CD8-positive, alpha-beta memory T cell (primary cell): ENCODE measurements at places on chromosomes 13 and 19.

DNA sequence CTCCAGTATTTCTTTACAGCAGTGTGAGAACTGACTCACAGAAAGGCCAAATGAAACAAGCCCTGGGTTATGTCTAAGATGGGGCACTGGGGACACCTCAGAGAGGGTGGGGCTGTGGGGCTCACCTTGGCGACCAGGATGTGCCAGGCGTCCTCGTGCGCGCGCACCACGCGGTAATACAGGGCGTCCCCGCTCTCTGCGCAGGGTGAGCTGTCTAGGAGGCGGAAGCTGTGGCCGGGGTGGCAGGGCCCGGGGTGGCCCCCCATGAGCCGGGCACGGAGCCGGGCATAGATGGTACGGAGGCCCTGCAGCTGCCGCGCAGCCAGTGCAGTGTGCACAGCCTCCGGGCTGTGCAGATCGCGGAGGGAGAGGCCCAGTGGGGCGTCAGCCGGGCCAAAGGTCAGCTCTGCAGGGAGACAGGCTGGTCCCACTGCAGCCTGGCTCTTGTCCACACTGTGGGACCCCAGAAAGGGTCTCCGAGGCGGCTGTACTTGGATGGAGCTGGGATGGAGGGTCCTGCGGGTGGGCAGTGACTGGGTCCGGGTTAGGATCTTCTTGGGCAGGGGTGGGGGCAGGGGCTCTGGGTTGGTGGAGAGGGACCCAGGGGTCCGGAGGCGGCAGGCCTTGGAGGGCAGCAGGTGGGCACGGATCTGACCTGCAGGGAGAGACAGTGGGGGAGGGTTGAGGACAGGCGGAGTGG, 3.4 kb downstream of the PEAK3 start:
- H3K4me3 ChIP-seq: no peak overlapping the region
- H3K4me1 ChIP-seq: peaks cover 27% of the 10 kb centered on the region
- H3K27ac ChIP-seq: no peak overlapping the region
- H3K36me3 ChIP-seq: no peaks in the 10 kb centered on the region
- DNase-seq: no peak

- no peak overlapping the region for H3K27ac ChIP-seq
- no peak overlapping the region for H3K4me3 ChIP-seq
- no peaks in the 10 kb centered on the region for H3K36me3 ChIP-seq
- no peaks in the 10 kb centered on the region for H3K27me3 ChIP-seq
These were observed 223.9 kb upstream of the TRPC4 start for GRCh38 chr13:38093425-38093824.

- no peaks in the 10 kb centered on the region for H3K27me3 ChIP-seq
- H3K36me3 ChIP-seq: peaks cover 41% of the 10 kb centered on the region
- DNase-seq: no peak
- no peak overlapping the region for H3K4me3 ChIP-seq
These were observed 65.7 kb upstream of the C13orf46 start for GRCh38 chr13:114039471-114040141.

DNA sequence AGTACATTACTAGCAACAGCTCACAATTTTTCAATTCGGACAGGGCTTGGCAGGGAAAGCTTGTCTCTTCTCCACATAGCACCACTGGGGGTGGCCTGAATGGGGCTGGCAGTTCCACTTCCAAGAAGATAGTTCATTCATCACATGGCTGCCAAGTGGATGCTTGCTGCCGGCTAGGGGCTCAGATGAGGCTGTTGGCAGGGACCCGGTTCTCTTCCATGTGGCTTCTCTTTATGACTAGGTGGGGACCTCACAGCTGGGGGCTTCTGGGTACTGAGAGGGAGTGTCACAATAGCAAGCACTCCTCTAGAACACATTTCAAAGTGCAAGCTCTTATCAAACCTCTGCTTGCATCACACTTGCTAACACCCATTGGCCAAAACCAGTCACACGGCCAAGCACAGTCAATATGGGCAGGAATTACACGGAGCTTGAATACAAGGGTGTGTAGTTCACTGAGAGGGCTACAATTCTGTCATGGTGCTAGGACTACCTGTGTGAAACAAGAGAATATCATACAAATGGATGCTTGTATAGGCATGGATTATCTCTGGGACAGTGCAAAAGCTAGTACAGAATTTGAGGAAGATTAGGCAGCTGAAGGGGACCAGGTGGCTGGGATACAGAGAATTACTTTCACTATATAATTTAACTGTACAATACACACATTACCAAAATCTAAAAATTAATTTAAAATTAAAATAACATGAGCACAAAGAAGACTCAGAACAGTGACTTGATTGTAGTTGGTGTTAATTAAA, 32.3 kb downstream of the ATP7B start:
- H3K36me3 ChIP-seq: no peaks in the 10 kb centered on the region
- no peaks in the 10 kb centered on the region for H3K4me1 ChIP-seq
- no peaks in the 10 kb centered on the region for H3K27me3 ChIP-seq
- DNase-seq: no peak
- no peak overlapping the region for H3K27ac ChIP-seq
